ENCODE measurements at places on chromosomes 6 and 20. TPM values are rescaled to one million over a fixed set of nuclear protein-coding genes. Genes with fewer than 3 reads are reported as not detected.

The AVP gene
- polyA plus RNA-seq, result not detected

The PGC gene
- polyA plus RNA-seq, result 1.00 TPM

DNA sequence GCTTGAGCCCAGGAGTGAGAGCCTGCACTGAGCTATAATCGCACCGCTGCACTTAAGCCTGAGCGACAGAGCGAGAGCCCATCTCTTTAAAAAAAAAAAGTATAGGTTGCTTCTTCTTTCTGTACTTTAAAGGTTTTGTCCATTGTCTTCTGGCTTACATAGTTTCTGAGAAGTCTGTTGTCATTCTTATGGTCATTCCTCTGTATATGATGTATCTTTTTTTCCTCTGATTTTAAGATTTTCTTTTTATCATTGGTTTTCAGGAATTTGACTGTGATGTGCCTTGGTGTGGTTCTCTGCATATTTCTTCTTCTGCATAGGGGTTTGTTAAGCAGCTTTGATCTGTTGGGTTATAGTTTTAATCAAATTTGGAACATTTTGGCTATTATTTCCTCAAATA, 29.1 kb downstream of the QRSL1 start:
- no peak for DNase-seq

- no peak for DNase-seq
Measured at GRCh38 chr20:47753576-47754387, 31.5 kb downstream of the SULF2 start.

DNA sequence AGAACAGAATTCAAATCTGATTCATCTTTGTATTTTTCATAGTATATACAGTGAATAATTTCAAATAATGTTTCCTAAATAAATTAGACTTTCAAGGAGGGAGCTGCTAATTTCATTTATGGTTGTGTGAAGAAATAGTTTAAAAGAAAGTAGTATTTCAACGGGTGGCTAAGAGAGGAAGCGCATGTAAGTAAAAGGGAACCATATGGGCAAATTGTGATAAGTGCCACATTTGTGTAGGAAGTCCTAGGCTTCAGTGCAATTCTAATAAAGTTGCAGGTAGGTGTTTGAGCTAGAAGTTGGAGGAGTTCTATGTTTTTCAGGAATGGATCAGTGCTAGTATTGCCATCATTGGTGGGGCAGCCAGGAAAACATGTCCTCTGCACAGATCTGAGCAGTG, 178.8 kb upstream of the PRDM1 start:
- no peak for DNase-seq

The HLA-DRB1 gene
- polyA plus RNA-seq, result 30.1 TPM

DNA sequence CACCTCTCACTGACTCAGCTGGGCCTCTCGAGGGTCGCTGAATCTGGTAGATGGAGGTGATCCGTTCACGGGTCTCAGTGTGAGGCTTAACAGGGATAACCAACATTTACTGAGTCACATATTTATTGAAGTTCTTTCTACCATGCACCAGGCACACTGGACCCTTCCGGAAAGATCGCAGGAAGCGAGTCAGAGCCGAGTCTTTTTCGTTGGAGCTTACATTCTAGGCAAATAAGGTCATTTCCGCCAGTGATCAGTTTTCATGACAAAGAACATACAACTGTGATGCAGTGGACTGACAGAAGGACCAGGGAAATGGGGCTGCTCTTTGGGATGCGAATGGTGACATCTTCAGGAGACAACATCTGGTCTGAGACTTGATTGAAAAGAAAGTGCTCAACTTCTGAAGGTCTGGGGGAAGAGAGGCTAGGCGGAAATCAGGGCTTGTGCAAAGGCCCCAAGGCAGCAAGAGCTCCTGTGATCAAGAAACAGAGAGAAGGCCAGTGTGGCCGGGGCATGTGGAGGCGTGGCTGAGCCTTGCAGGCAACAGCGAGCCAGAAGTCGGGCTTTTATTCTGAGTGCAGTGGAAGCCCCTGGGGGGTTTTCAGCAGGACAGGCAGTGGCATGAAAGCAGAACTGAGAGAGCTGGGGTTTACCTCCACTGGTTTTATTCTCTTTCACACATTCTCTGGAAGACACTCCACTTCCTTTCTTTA, 56.7 kb downstream of the APCDD1L start:
- DNase-seq, result no peak

DNA sequence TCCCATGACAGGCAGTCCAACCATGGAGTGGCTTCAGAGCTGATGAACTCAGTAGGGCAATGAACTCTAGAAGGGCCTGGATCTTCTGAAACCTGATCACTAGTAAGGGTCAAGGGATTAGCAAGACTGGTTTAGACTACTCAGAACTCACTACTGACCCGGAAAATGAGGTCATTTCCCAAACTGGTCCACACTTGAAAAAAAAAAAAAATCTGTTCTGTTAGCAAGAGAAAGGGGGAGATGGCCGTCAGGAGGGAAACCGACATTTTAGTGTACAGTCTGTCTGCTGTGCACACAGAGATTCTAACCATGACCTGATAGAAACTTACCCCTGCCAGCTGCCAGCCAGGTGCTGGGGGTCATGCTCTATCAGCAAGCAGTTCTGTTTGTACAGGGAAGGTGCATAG, 262.4 kb upstream of the AGPAT4 start:
- no peak for DNase-seq

DNA sequence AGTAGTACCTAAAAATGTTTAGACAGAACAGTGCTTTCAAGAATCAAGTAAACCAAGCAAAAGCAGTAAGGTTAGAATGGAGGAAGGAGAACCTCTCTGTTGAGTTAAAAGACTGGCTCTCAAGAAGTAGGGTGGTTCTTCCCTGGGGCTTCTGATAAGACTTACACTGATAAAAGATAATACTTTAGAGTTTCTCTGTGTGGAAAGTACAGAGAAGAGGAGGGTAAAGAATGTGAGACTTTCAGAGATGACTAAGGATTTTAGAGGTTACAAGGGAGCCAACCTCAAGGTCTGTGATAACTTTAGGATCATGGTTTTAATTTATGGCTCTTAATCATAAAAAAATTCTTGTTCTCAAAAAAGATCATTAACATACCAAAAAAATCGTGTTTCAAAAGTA, 30.9 kb upstream of the ALDH8A1 start:
- no peak for DNase-seq

- no peak for DNase-seq
Measured at GRCh38 chr6:56772737-56773184, 130.1 kb upstream of the DST start.

DNA sequence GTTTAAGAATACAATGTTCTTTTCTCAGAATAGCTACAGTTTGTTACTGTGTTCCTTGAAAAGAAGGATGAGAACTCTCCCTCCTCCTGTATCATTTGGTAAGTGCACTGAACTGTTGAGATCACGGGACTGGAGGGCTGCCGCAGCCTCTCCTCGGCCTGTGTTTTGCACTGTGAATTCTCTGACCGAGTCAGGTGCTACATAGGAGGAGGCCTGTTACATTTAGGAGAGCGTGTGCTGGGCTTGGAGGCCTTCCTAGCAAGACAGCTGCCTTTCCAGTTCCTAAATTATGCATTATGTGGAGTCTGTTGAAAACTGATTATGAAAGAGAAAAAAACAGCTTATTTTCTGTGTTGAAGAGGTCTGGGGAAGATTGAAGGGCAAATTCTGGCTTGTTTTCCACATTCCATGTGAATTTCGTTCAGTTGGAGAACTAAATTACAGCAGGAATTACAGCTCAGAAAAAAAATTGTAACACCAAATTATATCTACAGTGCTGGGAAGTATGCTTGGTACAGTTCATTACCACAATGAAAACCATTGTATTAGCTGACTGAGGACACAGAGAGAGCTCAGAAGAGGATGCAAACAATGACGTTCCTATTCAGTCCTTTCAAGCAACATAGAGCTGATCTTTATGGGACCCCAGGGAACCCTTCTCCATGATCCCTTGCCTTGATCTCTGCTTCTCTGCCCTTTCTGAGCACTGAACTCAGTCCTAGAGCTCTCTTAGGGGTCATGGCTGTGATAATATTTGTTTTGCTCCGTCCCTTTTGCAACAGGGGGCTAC, 2.8 kb downstream of the TMC2 start:
- DNase-seq, result no peak

DNA sequence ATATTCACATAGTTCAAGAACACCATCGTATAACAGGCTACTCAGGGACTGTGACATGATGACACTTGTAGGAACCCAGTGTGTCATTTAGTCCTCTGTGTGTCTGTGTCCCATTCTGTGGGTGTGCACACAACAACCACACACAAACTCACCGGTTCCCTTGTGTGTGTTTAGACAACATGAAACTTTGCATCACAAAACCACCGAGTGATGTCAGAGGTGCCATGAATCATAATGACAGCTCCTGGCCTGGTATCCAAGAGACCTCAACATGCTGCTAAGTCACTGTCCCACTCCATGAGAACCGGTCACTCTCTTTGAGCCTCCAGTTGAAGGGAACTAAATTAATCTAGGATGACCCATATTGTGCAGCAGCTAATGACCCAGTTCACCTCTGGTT, 421.3 kb downstream of the PREX1 start:
- no peak for DNase-seq

All from right cardiac atrium (tissue), 5 donors.